Umbilical cord (tissue), 2 donors: ENCODE measurements at places on chromosomes 6 and 20.

DNA sequence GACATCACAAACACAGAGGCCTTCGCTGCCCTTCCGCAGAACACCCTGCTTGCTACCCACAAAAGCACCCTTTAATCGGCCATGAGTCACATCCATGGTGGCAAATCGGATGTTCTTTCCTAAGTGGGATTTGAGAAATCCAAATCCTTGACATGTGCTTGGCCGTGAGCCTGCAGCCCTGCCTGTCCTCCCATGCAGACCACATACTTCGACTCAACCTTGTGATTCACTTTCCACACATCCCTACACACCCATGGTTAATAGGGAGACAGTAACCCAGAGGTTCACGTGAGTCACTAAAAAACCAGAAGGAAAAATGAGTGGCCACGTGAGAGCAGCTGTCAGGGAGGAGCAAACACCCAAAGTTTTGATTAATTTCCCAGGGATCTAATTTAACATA lies 19.4 kb downstream of the RAMACL start:
- peak; percentile 46 for DNase-seq

DNA sequence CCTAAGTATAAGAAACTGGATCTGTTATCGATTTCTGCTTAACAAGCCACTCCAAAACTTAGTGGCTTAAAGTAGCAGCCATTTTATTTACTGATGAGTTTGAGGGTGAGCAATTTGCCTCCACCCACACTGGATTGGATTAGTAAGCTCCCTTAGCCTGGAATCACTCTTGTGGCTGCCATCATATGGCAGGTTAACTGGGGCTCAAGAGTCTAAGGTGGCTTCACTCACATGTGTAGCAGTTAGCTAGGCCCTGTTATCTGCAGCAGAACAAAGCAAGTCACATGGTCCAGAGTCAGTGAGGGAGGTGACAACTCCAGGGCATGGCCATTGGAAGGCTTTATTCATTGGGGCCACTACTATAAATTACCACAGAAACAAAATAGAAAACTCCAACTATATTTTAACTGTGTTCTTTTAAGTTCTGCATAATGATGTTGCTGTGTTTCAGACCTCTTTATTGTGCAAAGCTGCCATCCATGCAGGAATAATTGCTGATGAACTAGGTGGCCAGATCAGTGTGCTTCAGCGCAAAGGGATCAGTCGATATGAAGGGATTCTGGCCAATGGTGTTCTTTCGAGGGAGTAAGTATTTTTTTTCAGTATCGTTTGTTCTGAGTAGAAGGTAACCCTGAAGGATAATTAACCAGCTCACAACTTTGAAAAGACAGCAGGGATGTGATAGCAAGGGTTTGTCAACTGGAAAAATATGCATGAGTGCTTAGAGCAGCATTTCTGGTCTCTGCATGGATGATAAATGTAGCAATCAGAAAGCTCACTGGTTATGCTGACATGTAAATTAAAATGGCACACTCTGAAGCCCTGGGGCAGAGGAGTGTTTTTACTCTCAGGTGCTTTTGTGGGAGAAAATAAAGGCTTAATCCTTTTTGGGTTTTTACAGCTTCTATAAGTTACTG lies 49.6 kb downstream of the DCBLD1 start:
- no peak for DNase-seq

GRCh38 chr20:38810926-38811630 lies 5.6 kb downstream of the PPP1R16B start:
- no peak for DNase-seq

DNA sequence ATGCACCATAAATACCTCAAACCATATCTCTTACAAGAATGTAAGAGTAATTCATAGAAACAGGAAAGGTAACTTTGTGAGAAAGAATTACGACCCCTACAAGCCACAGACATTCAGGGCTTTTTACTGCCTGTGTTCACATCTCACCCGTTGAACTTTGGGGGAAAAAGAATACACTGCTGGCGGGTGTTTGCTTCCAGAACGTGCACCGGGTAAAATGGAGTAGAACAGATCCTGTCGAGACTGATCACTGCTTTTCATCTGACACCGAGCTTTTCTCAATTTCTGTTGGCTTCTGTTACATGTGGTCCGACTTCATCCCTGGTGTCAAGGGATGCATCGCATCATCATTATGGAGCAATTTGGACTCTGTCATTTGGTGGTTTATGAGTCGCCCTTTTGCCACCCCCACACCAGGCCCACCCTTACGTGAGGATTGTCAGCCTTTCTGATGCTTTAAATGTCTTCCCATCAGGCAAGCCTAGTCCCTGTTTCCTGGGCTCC lies 219.2 kb upstream of the ZFP64 start:
- peak; percentile 83 for DNase-seq

DNA sequence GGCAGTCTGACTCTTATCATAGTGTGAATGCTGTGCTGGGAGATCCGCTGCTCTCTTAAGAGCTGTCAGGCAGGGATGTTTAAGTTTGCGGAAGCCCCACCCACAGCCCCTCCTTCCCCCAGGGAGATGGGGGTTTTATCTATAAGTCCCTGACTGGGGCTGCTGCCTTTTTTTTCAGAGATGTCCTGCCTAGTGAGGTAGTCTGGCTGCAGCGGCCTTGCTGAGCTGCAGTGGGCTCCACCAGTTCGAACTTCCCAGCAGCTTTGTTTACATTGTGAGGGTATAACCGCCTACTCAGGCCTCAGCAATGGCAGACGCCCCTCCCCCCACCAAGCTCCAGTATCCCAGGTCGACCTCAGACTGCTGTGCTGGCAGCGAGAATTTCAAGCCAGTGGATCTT lies 75.7 kb upstream of the UST start:
- no peak for DNase-seq

DNA sequence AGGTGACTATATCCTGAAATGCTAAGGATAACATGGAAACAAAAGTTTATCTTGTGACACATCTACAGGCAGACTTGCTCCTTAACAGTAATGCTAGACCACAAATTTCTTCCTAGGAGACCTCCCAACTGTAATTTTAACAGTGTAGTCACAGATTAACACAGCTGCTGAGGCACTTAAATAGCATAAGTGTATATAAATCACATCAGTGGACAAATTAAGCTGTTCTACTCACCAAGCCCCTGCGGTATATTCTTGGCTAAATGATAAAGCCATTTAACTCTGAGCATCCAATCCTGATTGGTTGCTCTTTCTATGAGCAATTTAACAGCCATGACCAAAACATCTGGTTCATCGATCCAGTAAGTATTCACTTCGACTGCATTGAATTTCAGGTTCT lies 73.3 kb upstream of the LYRM2 start:
- DNase-seq = no peak

DNA sequence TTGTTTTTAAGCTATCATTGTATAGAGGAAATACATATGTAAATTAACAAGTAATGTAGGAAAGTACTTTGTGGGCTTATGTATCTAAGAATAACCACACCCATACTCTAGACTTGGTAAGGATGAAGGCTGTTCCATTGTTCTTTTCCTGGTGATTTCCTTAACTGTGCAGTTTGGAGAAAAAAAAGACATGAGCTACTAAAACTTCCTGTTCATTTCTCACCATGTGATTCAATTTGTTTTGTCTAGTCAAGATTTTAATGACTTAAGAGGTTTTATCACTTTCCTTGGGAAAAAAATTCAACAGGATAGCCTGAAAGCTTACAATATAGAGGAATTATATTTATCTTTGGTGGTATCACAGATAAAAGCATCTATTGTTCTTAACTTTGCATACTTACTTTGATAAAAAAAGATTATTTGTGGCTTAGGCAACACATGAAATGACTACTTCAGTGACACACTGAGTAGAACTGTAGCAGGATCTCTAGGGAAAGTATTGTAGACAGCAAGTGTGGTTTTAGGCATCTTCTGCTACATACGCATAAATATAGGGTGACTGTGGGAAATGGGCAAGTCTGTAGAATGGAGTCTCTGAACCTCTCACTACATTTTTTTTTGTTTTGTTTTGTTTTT lies 80.3 kb downstream of the GJA1 start:
- no peak for DNase-seq

- peak; percentile 20 for DNase-seq
These were observed 611 bp downstream of the EPB41L2 start for GRCh38 chr6:131062241-131063027.

- peak; percentile 35 for DNase-seq
These were observed 110.0 kb upstream of the SYNDIG1 start for GRCh38 chr20:24359321-24360027.

GRCh38 chr6:71290611-71291010 lies 2.0 kb downstream of the OGFRL1 start:
- DNase-seq = no peak

- DNase-seq = peak; percentile 37
These were observed 67.2 kb upstream of the RNF24 start for GRCh38 chr20:4082406-4083097.

DNA sequence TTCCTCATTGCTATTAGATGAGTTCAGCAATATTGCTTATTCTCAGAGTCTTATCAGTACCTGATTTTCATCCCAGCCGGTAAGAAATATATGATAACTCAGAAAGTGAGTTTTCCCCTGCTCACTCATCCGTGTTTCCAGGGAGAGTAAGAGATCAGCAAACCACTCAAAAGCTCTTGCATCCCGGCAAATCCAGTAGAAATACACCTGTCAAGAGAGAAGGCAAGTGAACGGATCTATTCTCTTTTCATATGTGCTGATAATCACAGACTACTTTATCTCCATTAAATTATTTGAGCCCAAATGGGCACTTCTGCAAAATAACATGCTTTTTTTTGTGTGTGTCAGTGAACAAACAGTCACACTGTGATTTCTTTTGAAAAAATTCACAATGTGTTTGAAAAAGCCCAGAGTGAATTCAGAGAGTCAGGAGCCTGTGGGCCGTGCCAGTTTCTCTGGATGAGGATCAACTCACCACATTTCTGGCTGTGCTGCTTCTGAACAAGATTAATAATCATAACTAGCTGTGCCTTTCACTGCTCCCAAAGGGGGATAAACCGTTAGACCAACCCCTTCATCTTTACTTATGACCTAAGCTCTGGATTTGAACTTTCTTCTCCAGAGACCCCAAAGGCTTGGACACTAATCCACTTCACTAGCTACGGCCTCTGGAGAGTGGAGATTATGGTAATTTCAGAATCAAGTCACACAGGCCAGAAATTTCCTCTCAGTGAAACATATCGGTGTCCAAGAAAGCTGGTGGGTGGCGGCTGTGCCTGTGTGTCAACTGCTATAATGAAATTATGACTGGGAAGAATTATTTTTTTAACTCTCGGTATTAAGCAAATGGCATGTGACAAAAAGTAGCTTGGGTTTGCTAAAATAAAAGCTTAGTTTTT lies 44.2 kb downstream of the NOX3 start:
- DNase-seq = peak; percentile 70

- DNase-seq = no peak
These were observed 193.6 kb downstream of the EDN1 start for GRCh38 chr6:12483712-12484111.

- peak; percentile 3 for DNase-seq
These were observed 28.8 kb upstream of the ZBTB24 start for GRCh38 chr6:109511832-109512231.

DNA sequence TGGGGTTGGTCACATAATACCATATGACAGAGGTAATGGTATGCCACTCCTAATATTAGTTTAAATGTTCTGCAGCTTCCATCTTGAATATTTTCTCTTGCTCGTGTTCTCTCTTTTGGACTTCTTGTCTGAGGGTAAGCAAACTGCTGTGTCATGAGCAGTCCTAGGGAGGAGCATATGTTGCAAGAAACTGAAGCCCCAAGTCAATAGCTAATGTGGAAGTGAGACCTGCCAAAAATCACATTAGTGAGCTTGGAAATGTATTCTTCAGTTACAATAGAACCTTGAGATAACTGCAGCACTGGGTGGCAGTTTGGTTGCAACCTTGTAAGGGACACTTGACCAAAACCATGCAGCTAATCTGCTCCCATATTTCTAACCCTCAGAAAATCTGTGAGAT lies 178.2 kb upstream of the IMPG1 start:
- no peak for DNase-seq

DNA sequence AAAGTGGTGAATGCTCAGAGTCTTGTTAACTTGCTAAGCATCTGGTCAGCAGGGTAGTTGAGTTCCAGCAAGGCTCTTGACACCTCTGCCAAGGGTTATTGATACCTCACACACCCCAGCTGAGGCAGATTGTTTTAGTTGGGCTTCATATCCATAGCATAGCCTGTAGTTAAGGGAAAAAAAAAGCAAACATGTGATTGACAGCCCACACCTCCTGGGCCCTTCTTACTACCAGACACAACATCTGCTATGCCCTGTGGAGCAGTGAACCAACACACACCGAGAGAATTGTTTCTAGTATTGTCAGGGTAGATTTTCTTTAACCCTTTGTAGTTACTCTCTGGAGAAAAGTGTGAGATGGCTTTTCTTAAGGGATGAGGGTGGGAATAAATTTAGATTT lies 697.0 kb upstream of the POU3F2 start:
- DNase-seq = no peak

DNA sequence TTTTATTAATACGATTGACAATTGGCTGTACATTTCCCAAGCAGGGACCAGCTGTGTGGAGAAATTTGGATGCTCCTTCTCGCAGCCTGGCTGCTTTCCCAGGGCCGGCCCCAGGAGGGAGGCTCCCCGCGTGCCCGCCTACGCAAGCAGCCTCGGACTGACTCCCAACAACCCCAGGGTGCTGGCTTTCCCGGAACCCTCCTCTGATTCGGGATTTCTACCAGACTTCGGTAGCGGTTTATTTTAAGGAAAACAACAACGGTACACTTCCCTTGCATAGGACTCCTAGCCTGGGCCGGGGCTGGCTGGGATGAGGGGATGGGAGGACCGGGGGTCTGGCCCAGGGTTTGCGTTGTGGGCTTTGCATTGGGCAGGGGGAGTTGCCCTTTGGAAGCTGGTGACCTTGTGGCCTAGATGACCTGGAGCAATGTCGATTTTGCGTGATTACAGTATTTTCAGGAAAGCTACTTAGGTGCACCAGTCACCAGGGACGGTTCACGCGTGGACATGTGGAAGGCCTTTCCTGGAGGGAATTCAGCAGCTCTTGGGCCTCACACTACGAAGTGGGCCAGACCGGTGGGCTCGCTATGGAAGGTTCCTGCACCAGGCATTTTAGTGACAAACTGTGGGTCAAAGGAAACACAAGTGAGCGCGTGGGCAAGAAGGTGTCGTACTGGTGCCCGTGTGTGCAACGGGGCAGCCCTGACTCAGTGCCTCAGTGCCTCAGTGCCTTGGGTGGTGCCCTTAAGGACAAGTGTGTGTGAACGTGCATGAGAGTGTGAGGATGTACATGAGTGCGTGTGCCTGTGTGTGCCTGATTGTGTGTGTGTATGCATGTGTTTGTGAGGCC lies 20.7 kb upstream of the PHACTR3 start:
- DNase-seq = no peak

- DNase-seq = peak; percentile 85
These were observed 530.3 kb downstream of the RFPL4B start for GRCh38 chr6:112877134-112878100.

- no peak for DNase-seq
These were observed 349.9 kb downstream of the UTRN start for GRCh38 chr6:144635051-144635450.
